ENCODE measurements at places on chromosomes 3 and 15. TPM values are rescaled to one million over a fixed set of nuclear protein-coding genes. Genes with fewer than 3 reads are reported as not detected.

Gene CASR
- total RNA-seq = not detected

Gene GOLGA6L10
- total RNA-seq = 0.23 TPM

Gene C3orf80
- not detected for total RNA-seq

Gene SLC12A1
- total RNA-seq = not detected

Gene GADL1
- total RNA-seq = not detected

Gene NT5DC2
- total RNA-seq = 158 TPM

Gene UROC1
- total RNA-seq = not detected

Gene TMIE
- not detected for total RNA-seq

Gene MGLL
- total RNA-seq = 28.9 TPM

Gene CACNA1D
- not detected for total RNA-seq

Gene PRR23B
- total RNA-seq = not detected

Gene RTP4
- not detected for total RNA-seq

Gene NPHP3
- 25.0 TPM for total RNA-seq

Gene FBXL22
- 0.12 TPM for total RNA-seq

Gene NR2E3
- total RNA-seq = not detected

Gene FAM227B
- total RNA-seq = 3.7 TPM

Gene KLHL40
- total RNA-seq = 0.17 TPM

Gene WNT7A
- total RNA-seq = not detected

Gene IL5RA
- total RNA-seq = not detected

Gene ZMYND10
- 1.1 TPM for total RNA-seq

Gene TNFAIP8L3
- 14.4 TPM for total RNA-seq

Gene ADAMTSL3
- 4.2 TPM for total RNA-seq

Gene ISL2
- total RNA-seq = 0.12 TPM

Gene MAGI1
- total RNA-seq = 16.7 TPM

Gene KCNAB1
- total RNA-seq = 0.12 TPM

Gene RPP14
- total RNA-seq = 6.5 TPM

Gene SKOR1
- under 0.01 TPM for total RNA-seq

Gene ZFYVE19
- 16.0 TPM for total RNA-seq

Gene CPN2
- total RNA-seq = not detected

Gene CLEC3B
- 119 TPM for total RNA-seq

Gene NANOGP8
- not detected for total RNA-seq

Gene SLC22A13
- total RNA-seq = not detected

Gene ZNF620
- 0.35 TPM for total RNA-seq

Gene EAF2
- total RNA-seq = 0.43 TPM

Gene RUVBL1
- 39.3 TPM for total RNA-seq

Gene STRIT1
- total RNA-seq = not detected

Gene DLL4
- total RNA-seq = 0.26 TPM

Gene ST8SIA2
- total RNA-seq = 0.09 TPM

Gene CLDND1
- 59.5 TPM for total RNA-seq

Gene SLC24A5
- not detected for total RNA-seq

Gene RBM15B
- total RNA-seq = 41.8 TPM

Gene MESP1
- total RNA-seq = 0.26 TPM

Gene ACTRT3
- total RNA-seq = 6.5 TPM

Gene KLHL6
- total RNA-seq = not detected

Gene PLAAT1
- 0.23 TPM for total RNA-seq

Gene APPL1
- total RNA-seq = 20.3 TPM

Gene TMCO5A
- total RNA-seq = not detected

Gene CACNA2D2
- total RNA-seq = not detected

Gene FRMD4B
- total RNA-seq = 6.0 TPM
